T follicular helper cell (primary cell): ENCODE measurements at places on chromosomes 16 and 17.

GRCh38 chr16:81071805-81072204 is 5.2 kb downstream of the C16orf46 start:
- DNase-seq: no peak

GRCh38 chr16:66207883-66208265 is 158.6 kb upstream of the CDH5 start:
- no peak for DNase-seq

DNA sequence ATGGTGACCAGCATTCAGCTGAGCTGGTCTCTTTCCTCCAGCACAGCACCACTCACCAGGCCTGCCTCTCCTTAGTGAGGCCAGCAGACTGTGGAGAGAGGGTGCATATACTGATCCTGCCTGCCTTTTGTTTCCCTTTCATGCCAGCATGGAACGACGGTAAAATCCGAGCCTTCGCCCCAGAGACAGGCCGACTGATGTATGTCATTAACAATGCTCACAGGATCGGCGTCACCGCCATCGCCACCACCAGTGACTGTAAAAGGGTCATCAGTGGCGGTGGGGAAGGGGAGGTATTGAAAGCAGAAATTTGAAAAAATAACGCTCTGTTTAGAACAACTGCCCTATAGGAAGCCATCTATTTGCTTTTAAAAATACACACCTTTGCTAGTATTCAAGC is 12.6 kb upstream of the USP43 start:
- no peak for DNase-seq

DNA sequence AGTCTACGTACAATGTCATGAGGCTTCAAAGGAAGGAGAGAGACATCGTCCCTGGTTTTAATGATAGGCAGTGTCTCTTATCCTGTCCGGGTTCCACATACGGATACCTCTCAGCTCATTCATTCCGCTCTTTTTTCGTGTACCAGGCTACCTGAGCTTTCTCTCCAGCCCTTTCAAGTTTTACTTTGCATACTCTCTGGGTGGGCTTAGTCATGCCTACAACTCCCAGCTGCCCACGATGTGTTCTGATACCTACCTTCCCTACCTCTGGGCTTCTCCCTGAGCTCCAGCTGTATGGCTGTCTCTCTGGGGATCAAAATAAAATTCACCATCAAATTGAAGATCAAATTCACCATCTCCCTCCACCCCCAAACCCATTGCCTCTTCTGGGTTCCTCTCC is 354.0 kb upstream of the EEF2KMT start:
- DNase-seq: no peak

GRCh38 chr16:252366-253337 is 18.0 kb downstream of the FAM234A start:
- DNase-seq: no peak
